Fibroblast of skin of right biceps (primary cell): ENCODE measurements at places on chromosomes 7 and 10.

DNA sequence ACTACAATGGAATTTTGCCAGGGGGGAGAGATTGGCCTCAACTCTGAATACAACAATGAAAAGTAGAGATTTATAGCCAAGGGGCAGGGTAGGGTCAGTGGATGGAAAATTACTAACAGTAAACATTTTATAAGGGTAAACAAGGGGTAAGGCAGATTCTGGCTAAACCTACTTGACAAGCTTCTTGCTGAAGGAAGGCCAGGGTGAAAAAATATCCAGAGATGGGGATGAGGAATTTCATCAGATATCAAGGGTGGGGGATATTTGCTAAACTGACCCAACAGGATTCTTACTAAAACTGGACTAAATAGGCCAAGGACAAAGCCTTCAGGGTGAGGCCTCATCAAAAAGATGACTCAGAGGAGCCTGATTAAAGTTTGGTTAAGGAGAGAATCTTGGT is 156.3 kb downstream of the RTKN2 start:
- no peak for DNase-seq

- DNase-seq, result no peak
These were observed 39.1 kb downstream of the PODXL start for GRCh38 chr7:131517218-131517923.

DNA sequence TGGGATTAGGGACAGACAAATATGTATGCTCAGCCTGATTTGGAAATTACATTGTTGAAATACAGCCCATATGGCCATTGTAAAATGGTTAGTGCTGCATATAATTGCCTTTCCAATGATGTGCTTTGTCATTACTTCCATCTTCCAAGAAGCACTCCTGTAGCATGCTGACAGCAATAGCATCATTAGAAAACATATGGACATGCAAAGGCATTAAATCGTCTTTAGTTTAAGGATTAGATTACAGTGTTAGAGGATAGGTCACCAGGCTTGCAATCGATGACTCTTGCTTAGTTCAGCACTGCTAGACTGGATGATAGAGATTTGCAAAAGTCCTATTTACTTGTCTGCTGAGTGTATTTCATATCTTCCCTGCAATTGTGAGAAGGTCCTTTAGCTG is 17.4 kb downstream of the AUTS2 start:
- no peak for DNase-seq

- DNase-seq, result no peak
These were observed 79.0 kb downstream of the TFEC start for GRCh38 chr7:115951547-115951946.

DNA sequence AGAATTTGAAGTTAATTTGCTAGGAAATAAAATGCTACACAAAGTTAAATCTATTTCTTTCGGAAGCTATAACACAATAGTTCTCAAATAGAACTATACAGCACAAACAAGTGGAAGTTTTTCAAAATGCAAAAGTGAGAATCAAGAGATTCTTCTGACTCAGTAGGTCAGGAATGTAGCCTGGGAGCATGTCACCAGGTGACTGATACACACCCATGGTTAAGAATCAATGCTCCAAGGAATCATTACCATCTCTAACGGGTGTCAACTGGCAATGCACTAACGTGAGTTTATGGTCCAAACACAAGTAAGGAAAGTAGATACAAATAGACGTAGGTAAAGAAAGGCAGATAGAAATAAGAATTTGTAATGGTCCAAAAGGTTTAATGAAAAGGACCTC is 170.5 kb downstream of the SRPK2 start:
- no peak for DNase-seq

DNA sequence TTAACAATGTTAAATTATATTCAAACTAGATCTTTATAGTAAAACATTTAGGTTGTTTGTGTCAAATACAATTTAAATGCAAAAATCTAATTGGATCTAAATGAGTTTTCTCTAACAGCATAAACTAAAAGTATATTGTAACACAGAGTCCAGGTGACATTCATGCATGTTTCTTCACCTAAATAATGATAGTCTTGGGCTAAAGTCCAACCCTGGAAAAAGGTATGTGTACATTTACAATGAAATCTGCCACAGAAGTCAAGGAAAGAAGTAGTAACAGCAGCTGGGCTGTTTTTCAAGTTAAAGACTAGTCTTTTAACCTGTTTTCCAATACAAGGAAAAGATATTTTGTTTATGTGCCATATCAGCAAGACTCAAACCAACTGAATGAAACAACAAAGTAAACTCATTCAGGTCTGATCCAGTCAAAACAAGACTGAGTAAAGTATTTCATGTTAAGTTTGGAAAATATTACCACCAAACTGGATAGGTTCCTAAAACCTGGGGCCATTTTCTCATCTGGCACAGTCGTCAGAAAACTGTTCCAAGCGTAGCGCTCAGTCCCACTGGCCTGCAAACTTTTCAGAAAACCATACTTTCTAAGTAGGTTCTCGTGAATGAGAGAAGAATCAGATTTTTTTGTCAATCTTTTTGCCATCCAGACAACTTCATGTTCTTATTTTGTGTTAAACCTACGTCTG is 349.2 kb downstream of the HGF start:
- DNase-seq, result no peak

DNA sequence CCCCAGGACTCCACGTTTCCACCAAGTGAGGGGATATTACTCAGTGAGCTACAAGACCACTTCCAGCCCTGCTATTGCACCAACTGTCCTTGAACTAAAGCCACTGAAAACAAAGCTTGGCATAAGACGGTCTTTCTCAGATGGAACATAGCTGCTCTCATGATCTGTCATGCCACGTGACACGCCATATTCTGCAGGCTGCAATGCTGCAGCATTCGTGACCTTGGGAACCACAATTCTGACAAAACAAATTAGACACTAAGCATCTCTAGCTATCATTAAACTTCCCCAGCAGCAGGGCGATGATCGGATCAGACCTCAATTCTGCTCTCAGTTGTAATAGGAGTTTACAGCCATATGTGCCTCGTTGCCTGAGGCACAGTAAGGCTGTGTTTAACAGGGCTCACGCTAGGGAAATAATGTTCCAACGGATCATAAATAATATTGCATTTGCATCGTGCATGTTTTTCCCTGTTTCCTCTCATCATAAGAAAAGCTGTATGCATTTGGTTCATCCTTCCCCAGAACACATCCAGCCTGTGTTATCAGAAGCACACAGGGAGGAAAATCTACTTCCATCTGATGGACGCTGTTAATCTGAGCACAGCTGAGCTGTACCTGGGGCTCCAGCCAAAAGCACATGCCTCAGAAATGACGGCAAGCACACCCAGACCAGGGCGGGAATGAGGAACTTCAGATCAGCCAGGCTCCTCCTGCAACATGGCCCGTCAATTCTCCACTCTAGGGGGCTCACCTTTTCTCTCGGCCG is 38.6 kb upstream of the CNPY1 start:
- peak; percentile 41 for DNase-seq
